ENCODE measurements at places on chromosomes 1 and 21. TPM values are rescaled to one million over a fixed set of nuclear protein-coding genes. Genes with fewer than 3 reads are reported as not detected.

Gene PADI2
- 8.7 TPM for total RNA-seq

Gene ERG
- total RNA-seq, result 88.1 TPM

Gene UBE4B
- total RNA-seq, result 27.0 TPM

Gene RHD
- 0.34 TPM for total RNA-seq

Gene CLDN8
- total RNA-seq, result not detected

DNA sequence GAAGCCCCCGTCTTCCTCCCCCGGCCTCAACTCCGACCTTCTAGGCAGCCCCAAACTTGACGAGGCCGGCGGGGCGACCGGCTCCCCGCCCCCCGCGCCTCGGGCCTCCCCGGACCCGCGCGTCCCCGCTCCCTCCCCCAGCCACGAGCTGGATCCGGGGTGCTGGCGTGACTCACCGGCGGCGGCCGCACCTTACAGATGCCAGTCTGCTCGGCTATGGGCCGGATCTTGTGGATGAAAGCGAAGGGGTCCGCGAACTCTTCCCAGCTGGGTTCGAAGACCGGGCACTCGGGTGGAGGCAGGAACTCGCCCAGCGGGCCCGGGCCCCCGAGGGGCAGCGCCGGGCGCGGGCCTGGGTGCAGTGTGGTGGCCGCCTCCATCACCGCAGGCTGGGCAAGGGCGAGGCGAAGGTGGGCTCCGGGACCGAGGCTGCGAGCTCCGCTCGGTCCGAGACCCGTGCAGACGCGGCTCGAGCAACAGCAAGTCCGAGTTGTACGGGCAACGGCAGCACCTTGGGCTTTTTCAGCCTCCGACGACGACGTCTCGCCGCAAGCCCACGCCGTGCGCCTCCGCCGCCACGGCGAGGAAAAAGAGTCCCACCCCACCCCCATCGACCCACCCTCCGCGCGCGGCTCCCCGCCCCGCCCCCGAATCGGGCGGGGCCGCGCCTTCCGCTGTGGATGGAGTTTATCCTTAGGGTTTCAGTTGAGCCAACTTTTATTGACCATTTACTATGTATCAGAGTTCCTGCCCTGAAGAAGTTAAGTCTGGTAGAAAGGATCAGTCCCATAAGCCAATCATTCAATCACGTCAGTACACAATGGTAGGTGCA, at the start of gene KDM5B:
KDM5B (minus strand) TSS at position 496 of the 832 bp plus-strand sequence; CDS start at position 380, 116 bp downstream.
- DNase-seq, result peak; percentile 92

GRCh38 chr1:69492286-69492685, 75.4 kb upstream of the LRRC7 start:
- no peak for DNase-seq

DNA sequence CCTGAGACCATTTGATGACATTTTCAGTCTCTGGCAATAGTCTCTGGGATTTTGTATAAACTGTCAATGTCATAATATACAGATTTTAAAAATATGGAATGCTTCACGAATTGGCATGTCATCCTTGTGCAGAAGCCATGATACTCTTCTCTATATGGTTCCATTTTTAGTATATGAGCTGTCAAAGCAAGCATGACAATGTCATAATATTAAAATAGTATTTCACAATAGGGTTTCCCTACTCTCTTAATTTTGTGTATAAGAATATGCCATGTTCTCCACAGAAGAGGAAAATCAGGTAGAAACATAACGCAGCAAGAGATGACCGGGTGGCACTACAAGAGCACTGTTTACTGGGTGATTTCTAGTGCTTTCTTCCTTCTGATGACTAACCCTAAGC, 8.3 kb upstream of the DIPK1A start:
- no peak for DNase-seq

DNA sequence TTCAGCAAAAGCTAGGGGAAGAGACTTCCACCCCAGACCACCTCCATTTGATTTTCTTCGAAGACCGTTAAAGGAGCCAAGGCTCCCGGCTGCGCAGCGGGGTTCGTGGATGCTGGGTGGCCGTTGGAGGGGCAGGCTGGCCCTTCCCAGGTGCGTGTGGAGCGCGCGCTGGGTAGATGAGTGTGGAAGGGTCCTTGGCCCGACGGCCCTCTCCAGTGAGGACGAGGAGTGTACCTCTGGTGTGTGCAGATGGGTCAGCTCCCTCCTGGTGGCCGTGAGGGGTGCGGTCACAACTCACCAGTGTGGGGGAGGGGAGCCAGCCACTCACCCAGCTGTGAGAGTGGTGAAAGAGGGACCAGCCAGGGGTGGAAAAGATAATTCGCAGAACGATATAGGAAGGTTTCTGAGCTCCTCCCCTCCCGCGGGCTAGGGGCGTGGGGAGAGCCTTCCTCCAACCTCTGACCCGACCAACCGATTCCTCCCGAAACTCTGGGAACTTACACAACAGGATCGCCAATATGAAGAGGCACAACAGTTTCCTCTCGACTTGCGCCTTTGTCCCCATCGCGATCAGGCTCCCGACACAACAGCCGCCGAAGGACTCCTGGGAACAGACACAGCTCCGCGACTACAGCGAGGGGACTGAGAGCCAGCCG, at the start of gene F11R:
F11R (minus strand) TSS at position 644 of the 656 bp plus-strand sequence; CDS start at position 565, 79 bp downstream.
- peak; percentile 87 for DNase-seq

DNA sequence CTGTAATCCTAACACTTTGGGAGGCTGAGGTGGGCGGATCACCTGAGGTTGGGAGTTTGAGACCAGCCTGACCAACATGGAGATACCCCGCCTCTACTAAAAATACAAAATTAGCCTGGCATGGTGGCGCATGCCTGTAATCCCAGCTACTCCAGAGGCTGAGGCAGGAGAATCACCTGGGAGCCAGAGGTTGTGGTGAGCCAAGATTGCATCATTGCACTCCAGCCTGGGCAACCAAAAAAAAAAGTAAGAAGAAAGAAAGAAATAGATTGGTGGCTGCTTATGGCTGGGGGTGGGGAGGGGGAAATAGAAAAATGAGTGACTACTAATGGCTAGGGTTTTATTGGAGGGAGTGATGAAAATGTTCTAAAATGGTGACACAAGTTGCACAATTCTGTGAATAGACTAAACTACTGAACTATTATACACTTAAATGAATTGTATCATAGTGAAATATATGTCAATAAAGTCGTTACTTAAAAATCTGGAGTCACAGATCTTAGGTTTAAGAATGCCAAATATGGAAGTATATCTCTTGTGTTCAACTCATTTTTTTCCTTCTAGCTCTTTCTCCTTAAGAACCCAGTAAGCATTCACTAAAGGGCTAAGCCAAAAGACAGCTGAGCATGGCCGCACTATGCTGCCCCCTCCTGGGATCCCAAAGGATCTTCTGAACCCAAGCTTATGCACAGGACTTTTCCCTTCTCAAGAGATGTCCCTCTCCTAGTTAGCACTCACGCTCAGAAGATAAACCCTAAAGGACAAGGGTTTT, 3.2 kb upstream of the NPL start:
- DNase-seq, result no peak

GRCh38 chr1:92480813-92481598, 5.7 kb downstream of the GFI1 start:
- DNase-seq, result peak; percentile 79

- DNase-seq, result no peak
Measured at GRCh38 chr1:18322368-18323032, 158.2 kb upstream of the KLHDC7A start.

DNA sequence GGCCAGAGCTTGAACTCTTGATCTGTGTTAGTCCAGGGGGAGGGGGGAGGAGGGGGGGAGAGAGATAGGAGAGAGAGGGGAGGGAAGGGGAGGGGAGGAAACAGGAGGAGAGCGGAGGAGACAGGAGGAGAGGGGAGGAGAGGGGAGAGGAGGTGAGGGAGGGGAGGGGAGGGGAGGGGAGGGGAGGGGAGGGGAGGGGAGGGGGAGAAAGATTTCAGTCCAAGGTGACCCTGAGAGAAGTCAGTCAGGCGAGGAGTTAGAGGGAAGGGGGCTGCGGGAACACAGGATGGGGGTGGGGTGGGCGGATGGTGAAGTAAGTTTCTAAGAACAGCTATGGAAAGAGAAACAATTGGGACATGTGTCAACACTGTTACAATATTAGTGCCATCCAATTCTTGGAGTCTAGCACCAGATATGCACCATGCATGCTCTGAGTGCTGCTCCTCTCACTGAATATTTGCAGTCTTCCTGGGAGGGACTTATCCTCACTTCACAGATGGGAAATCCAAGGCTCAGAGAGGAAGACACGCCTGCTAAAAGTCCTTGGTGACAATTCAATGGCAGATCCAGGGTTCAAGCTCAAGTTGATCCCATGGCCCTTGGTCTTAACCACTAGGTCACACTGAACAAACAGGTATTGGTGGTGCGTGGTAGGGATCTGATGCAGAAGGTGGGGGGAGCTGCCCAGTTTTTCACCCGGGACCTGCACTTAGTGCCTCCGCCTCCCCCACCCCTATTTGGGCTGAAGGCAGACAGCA, 42.5 kb upstream of the ECE1 start:
- no peak for DNase-seq

DNA sequence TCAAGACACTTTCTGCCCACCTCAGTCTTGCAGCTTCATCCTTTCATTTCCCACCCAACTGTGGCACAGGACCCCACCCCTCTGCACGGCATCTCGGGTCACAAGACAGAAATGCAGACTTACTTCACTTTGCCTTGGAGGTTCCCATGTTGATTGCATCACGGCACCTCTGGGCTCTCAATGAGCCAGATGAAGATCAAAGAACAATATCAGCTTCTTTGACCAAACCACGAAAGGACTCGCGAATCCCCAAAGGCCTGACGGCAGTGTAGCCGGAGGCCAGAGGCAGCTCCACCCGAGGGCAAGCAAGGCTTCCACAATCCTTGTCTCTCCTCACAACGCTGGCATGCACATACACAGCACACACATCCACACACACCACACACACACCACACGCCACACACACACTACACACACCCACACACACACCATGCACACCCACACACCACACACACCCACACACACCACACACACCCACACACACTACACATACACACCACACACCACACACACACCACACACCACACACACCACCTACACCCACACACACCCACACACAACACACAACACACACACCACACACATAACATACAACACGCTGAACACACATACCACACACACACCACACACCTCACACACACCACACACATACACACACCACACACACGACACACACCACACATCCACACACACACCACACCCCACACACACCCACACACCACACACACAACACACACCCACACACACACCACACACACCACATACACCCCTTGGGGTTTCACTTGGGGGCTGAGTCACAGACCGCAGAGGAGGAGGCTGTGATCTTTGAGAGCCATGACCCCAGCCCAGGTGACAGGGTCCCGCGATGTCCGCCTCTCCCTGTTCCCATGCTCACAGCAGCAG, 35.8 kb downstream of the UBASH3A start:
- peak; percentile 66 for DNase-seq

DNA sequence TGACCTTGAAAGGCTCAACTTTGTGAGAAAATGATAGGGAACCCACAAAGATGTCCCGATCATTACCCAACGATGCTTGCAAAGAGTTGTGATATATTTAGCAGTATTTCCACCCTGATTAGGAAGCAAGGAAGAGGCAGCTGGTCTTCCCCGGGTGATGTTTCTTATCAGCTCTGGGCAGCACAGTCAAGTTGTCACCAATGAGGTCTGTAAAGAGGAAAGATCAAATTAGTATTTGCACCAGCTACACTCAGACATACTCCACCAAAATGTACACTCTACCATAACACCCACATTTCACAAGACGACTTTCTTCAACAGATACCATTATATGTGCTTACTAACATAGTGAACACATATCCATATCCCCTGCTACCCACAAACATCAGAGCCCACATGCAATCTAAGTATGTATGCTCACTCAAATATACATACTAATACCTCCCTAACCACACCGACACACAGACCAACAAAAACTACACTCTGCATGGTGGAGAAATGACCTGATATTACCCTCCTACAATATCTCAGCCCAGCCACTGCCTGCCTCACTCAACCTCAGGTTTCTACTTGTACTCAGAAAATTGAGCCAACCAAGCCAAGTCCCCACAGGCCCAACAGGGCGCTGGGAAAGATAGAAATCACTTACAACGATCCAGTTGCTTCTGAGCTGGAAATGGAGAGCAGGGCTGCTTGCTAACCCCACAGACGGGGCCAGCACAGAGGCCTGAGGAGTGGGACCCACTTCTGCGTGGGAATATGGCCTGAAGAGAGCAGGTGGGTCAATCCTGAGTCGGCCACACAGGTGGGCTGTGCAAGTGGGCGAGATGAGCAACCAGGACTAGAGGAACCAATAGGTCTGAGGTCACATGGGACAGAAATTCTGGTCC, 4.6 kb upstream of the BTG2 start:
- no peak for DNase-seq

DNA sequence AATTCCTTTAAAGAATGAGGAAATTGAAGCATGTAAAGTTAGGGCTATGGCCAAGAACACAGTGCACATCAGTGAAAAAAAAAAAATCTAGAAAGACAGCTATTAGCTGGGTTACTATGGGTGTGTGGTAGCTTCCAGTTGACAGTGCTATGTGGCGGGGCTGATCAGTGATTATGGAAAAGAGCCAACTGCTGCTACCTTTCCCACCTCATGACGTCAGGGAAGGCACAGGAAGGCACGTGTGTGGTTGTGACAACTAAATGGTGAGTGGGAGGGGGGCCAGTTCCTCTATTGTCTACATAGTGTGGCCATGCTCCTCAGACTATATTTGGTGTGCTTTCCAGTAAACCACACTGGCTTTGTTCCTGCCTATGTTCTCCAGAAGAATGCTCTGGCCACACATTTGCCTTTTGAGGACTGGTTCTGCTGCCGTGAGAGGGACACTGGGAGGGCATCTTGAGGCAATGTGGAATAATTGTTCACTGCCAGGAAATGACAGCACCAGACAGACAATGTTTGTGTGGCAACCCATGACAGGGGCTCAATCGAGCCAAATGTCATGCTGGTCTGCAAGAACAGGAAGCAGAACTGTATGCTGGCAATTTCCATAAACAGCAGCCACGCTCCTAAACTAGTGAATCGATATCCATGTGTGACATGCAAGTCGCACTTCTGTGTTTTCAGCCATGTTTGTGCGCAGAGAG, 3.0 kb upstream of the SDE2 start:
- peak; percentile 90 for DNase-seq

- DNase-seq, result no peak
Measured at GRCh38 chr1:114033216-114033706, 54.0 kb downstream of the OLFML3 start.

DNA sequence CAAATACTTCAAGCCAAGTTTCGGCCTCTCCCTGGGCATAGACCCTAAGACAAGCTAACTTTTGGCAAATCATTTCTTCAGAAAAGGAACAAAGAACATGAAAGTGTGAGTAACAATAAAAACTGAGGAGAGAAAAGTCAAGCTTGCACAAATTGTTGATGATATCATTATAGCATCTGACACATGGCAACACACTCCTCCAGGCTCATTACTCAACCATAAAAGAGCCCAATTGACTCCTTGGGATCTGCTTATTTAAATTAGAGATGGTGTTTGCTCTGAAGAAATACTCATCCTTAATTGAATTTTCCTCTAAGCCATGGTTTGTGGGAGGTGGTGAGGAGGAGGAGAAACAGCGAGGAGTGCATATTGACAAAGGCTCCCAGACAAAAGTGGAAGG, 54.5 kb downstream of the TNFSF4 start:
- DNase-seq, result no peak

Measured in spleen (tissue), 13 donors.